ENCODE measurements at places on chromosomes 2 and 18.

DNA sequence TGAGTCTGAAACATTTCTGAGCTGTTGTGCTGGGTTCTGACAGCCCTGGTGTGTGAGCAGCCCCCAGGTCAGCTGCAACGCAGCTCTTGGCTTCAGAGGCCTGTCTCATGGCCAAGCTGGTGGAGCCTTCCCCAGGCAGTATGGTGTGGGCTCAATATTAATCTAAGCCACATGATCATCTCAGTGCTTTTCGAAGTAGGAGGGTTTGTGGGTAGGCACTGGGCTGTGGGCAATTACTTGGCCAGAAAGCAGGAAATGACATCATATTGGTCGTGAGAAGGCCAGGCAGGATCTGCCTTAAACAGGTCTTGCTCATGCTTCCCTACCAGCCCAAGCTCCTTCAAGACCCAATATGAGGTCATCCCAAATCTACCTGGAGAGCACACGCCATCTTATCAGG, 26.9 kb downstream of the LOXHD1 start:
- no peak for DNase-seq

GRCh38 chr2:122307763-122308162, 552.3 kb downstream of the TSN start:
- no peak for DNase-seq

DNA sequence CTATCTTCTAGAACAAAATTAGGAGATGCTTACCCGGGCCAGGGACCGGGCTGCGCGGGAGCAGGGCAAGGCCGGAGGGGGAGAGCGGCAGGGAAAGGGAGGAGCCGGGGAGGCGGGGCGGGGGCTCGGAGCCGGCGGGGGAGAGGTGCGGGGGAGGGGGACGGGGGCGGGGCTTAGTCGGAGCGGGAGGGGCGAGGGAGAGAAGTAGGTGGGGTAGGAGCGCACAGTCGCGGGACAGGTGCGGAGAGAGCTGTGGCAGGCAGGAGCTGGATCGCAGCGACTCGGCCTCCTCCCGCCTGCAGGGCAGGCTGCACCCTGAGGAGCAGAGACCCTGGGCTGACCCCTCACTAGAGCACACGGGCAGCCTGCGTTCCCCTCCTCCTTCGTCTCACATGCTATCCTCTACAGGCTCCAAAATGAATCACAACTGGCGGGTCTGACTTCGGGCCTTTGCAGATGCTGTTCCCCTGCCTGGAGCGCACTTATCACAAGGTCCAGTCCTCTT, 290.3 kb downstream of the CELF4 start:
- no peak for DNase-seq

- no peak for DNase-seq
These were observed 218.9 kb upstream of the TANK start for GRCh38 chr2:160941290-160941846.

DNA sequence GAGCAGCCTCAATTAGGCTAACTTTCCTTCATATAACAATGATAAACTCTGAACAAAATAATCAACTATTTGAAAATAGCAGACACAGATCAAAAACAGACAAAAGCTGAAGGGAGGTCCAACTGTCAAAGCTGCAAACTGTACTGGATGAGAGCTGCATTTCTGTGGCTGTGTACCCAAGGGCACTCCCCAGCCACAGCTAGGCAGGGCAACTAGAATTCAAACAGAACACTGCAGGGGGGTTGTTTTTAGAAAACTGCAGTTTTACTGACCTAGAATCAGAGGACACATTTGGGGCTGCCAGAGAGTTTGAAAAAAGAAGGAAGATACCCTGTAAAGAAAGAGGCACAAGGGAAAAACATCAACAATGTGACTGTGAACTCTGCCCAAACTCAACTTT, 56.8 kb downstream of the SMAD2 start:
- DNase-seq, result no peak

DNA sequence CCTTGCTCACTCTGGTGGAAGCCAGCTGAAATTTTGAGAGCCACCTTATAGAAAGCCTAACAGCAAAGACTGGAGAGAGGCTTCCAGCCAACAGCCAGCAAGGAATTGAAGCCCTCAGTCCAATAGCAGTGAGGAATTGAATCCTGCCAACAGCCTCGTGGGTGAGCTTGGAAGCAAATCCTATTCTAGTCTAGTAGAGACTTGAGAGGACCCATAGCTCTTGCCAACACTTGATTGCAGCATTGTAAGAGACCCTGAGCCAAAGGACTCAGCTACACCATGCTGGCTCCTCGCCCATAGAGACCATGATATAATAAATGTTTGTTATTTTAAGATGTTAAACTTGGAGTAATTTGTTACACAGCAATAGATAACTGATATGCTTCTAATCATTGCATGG, 403.0 kb upstream of the TNP1 start:
- DNase-seq, result no peak

- no peak for DNase-seq
These were observed 2.0 kb downstream of the IGFBP2 start for GRCh38 chr2:216635171-216635570.

DNA sequence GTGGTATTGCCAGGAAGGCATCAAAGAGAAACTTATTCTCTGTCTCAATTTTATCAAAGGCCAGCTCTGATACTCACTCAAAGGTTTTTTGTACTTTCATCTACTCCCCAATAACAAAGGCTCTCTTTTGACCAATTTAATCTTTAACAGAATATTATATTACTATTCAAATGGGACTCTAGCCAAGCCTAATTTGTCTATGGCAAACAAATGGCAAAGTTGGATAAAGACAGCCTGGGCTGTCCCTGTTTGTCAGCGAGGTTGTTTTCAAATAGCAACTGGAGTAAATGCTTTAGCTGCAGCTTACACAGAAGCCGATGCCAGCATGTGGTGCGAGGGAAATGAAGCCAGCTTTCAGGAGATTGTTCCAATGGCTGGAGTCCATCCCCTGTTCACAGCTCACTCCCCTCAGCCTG, 80.1 kb upstream of the CTNNA2 start:
- no peak for DNase-seq

- DNase-seq, result no peak
These were observed 24.0 kb upstream of the GPC1 start for GRCh38 chr2:240411261-240412160.

DNA sequence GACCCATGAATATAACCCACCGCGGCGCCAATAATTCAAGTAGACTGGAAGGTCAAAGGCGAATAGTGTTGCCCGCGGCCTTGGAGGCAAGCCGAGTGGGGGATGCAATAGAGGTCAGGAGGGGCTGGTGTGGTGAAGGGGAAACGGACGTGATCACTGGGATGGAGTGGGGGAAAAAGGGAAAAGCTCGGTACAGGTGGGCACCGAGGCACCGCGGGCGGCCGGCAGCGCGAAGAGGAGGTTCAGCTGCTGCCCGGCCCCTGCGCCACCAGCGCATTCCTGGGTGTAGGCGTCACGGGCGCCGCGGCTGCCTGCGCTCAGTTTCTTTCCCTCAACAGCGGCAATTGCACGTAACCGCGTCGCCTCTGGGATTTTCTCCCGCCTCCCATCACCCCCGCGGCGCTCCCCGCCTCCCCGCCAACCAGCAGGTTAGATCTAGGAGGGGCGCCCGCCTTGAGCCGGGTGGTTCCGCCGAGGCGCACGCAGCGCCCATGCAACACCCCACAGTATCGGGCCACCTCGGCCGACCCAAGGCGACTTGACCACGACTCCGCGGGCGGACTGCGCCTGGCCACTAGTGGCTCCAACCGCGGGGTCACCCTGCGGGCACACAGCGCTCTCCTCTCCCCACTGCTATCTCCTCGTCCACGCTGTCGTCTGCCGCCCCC, 1.5 kb downstream of the RND3 start:
- DNase-seq, result peak; percentile 13

DNA sequence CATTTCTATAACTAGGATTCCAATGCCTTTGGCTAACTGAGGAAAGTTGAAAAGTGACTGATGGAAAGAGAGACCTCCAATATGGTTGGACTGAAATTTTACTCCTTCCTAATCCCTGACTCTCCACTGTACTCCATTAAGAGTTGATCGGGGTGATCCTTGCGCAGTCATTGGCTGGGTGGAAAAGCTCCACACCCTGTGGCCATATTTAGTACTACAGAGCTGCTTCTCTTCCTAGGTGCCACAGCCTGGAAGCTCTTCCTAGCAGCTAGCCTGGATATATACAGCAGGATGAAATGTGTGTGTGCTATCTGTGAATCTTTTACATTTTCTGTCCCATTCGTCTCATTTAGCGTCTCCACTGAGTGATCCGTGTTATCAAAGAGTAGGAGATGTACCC, 71.2 kb downstream of the MEP1B start:
- DNase-seq, result no peak

DNA sequence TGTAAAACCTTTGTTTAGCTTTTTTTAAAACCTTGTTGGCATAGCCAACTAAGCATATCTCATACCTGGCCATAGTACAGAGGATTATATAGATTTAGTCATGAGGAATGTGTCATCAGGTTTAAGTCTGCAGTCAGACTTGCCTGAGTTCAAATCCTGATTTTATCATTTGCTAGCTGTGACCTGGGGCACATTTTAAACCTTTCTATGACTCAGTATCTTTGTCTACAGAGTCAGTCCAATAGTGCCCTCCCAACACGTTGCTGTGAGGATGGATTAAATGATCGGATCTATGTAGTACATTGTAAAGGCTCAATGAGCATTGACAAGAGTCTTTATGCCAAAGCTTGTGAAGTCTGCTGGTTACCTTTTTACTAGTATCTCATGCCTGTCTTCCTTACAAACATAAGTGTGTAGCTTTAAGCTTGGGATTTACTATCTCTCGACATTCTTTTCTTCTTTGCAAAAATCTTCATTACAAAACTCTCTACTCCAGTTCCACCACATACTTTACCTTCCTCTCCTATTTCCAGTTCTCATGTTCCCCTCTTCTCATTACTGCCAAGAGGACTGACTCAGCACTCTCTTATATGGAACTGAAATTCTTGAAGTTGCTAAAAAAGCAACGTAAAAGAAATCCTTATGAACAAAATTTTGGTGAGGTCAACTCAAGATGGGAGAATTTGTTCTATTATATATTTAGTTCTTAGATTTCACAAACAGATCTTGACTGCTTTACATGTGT, 68.1 kb upstream of the RBMS1 start:
- no peak for DNase-seq

- no peak for DNase-seq
These were observed 24.8 kb downstream of the ESCO1 start for GRCh38 chr18:21575656-21576055.

DNA sequence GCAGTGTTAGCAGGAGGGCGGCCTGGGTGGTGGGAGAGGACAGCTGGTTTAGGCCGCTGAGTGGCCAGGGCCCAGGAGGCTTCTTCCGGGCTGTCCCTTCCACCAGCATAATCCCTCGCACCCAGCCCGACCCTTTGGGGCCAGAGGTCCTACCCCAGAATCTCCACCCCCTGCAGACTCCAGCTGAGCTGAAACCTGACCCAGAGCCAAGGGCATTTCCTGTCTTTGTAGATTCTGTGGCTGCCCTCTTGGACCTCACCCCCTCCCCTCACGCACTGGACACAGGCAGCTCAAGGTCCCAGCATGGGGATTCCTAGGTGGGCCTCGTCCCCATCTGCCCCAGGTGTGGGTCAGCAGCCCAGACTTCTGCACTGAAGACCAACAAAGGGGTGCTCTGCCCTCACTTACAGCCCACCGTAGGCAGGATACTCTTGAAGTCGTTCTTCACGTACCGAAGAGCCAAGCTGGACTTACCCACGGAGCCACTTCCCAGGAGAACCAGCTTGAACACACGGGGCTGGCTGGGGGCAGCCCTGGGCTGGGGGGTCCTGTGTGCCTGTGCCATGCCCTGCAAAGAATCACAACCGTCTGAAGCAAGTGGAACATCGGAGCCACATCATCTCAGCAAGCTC, 4.8 kb downstream of the RAB17 start:
- DNase-seq, result no peak

DNA sequence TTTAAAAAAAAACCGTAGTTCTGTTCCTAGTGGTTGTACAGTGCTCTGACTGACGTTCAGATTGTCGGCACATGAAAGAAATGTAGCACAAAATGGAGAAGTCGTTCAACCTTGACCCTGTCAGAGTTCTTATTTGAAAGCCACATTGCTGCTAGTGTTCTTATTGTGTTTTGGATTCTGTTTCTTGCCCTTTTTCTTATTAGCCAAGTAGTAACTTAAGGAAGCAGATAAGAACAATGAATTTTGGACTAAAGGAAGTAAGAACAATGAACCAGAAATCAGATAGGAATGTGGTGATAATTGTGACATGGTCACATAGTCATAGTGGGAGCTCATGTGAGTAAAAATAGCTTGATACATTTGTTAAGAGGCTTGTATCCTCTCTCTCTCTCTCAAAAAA, 45.9 kb downstream of the RPIA start:
- no peak for DNase-seq

- no peak for DNase-seq
These were observed 57.9 kb downstream of the INPP5D start for GRCh38 chr2:233117811-233118647.

GRCh38 chr2:182506606-182507005, 79.8 kb upstream of the PDE1A start:
- DNase-seq, result no peak

DNA sequence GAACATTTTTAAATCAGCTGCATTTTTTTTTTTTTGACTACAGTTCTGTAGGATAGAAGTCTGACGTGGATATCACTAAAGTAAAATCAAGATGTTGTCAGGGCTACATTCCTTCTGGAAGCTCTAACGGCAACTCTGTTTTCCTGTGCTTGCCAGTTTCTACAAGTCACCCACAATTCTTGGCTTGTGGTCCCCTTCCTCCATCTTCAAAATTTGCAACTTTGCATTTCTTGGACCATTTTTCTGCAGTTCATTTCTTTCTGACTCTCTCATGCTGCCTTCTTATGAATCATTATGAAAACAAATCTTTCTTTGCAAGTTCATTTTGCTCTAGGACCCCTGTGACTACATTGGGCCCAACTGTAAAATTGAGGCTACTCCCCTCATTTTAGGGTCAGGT, 367.9 kb downstream of the DSC3 start:
- no peak for DNase-seq

- no peak for DNase-seq
These were observed 69.9 kb downstream of the SH3BP4 start for GRCh38 chr2:235021752-235022151.

DNA sequence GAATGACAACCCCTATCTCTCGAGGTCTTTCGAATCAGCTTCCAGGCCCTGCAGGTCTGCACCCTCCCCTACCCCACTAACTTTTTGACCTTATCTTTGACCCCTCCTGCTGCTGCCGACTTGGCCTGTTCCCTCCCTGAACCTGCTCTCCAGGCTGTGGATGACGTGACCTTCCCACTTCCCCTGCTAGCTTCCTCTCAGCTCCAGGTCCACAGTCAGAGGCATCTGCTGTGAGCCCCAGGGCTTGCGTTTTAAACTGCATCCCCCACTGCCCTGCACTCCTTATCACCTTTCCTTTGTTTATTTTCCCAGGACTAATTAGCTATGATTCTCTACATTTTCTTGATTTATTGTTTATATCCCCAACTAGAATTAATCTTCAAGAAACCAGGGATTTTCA, 71.2 kb upstream of the ALKAL2 start:
- no peak for DNase-seq
